ENCODE measurements at places on chromosomes 2 and 18.

DNA sequence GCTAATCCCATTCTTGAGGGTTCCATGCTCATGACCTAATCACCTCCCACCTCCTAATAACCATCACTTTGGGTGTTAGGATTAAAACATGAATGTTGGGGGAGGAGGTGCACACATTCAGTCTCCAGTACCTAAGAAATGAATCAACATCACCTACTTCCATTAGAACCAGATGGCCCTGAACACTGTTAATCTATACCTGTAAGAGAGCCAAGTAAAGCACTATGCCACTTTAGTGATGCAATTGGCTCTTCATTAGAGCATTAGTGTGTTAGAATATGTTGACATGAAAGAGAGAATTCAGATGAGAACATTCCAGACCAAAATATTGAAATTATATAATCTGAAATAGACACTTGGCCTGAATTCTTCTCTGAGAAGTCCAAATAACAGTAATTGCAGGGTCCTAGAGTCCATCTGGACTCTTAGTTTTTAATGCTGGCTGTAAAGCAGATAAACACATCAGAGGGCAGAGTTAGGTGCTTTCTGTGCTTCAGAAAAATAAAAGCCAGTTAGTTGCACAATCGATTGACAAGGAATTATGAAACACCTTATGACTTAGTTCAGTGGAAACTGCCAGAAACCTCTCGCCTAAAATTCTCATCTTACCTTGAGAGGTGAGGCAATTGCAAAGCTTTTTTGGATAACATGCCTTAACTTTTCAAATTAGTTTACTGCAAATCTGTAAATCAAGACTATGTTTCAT, 923.7 kb downstream of the SLC4A3 start:
- no peak for DNase-seq

DNA sequence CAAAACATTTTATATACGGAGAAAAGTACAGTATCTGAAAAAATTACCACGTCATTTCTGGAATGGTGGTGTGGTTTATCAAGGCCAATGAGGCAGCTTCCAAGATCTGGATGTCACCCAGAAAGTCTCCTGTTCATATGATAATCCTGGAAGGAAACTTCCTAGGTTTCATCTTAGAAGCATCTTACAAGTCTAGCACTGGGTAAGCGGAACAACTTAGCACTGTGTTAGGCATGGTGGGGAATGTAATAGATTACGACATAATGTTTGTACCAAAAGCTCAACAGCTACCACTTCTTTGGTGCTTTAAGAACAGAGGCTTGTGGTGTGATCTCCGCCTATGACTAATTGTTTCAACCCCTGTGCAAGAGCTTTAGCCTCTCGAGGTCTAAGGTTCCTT, 63.1 kb upstream of the LYPD1 start:
- DNase-seq = no peak

DNA sequence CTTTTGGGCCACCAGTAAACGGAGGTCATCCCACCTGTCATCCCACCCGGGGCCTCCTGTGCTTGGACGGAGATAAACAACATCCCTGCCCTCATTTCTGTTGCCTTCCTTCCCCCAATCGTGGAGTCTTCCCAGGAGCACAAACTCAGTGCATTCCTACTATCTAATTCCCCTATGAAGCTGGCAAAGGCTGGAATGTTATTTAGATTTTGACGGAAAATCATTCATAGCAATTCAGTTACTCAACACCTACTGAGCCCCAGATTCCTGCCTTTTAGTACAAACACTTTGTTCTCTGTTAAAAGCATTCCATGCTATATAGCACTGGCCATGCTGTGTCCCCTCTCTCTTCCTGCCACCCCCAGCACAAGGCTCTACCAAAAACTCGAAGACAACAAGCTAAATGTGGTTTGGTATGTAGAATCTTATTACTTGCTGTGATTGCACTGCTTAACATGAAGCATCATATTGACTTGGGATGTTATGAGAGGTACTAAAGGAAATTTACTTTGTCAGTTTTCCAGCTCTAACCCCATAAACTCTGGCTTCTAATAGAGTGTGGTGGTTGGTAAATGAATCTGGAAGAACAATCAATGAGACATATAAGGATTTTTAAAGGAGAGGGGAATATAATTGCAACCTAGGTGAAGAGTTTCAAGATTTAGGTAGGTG, 32.3 kb upstream of the IMPA2 start:
- DNase-seq = no peak

DNA sequence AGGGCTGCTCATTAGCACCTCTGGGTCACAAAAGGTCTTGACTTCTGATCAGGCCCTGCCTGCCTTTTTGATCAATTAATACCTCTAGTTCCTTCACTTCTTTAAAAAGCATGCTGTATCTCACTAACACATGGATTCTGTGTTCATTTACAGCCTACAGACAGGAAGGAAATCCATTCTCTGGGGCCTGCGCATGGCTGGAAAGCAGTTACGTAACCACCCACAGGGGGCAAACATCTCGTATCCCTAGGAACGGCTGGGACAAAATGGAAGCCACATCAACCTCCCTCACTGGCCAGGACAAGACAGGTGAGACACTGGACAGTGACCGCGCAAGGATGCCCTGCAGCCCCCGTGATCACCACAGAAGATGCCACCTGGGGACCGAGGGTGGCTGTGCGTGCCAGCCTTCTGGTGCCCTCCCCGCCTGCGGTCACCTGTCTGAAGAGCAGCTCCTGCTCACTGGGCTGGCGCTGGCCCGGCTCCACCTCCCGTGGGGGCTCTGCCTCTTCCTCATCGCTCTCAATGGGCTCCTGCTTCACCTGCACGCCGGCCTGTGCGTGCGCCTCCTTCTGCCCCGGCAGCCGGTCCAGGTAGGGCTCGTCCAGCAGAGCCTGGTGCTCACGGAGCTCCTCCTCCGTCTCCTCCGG, 266.9 kb downstream of the TWIST2 start:
- DNase-seq = no peak

DNA sequence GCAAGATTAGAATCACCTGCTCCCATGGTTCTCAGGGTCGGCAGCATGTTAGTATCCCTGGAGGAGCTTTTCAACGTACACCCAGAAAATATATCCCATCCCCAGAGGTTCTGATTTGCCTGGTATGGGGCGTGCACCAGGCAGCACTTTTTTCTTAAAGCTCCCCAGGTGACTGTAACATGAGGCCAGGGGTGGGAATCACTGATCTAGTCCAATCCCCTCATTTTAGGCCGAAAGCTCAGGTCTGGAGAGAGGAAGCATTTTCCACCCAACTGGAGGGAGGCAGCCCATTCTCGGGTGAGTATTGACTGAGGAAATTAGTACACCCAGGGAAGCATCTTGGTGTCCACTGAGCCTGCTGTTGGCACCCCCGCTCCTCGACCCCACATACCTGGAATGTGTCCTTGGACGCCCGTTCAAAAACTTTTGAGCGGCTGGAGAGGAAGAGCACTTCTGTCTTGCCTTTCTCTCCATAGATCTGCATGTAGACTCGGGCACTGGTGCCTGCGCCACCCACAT, 94.3 kb downstream of the LOXHD1 start:
- no peak for DNase-seq

DNA sequence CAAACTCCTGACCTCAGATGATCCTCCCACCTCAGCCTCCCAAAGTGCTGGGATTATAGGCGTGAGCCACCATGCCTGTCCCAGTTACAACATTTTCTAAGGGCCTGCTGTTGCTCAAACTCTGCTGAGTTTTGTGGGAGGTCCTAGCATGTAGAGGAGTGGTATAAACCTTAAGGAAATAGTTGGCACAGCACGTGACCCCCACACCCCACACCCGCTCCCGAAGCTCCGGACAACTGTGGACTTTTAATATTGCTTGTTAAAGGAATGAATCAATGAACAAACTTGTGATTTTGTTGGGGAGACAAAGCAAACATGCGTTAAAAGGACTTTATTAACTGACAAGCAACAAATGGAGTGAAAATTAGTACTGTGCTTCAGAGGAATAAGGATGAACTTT, 137.8 kb upstream of the GATA6 start:
- no peak for DNase-seq

DNA sequence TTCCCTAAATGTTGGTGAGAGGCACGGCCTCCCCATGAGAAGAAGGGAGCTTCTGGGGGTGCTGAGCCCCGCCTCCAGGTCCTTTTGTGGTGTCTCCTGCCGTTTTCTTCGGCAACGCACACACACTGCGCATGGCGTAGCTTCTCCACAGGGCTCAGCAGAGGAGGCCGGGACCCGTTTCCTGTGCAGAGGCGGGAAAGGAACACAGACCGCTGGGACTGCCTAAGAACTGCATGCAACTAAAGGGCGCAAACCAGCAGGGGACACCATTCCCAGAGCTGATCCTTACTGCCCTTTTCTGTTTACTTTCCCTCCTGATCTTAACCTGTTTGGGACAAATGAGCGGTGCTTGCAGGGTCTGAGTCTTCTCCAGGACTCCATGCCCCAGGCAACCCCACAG, 90.3 kb upstream of the CAPN13 start:
- no peak for DNase-seq

DNA sequence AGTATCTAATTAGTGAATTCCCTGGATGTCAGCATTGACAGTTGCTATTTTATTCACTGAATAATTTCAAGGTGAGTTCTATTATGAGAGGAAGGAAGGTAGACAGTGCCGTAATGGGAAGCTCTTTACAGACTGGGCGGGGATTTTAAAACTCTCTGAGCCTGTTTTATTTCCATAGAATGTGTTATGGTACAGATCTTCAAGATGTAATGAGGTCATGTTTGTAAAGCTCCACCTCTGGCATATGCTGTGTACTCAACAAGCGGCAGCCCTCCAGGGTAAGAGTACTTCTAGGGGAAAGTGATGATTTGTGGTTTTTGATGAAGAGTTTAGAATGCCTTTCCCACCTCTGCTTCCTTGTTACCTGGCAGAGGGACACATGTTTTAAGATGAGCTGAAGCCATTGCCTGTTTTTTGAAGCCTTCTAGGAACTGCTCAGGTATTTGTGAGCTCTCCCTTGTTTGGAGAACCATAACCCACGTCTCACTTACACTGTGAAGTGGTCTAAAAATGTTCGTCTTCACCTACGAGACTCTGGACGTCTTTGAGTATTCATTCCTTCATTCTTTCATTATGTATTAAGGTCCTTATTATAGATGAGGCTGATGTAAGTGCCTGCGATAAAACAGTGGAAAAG, 251.2 kb downstream of the PTGR3 start:
- DNase-seq = peak; percentile 79

GRCh38 chr2:8527031-8527430, 154.8 kb upstream of the ID2 start:
- no peak for DNase-seq

DNA sequence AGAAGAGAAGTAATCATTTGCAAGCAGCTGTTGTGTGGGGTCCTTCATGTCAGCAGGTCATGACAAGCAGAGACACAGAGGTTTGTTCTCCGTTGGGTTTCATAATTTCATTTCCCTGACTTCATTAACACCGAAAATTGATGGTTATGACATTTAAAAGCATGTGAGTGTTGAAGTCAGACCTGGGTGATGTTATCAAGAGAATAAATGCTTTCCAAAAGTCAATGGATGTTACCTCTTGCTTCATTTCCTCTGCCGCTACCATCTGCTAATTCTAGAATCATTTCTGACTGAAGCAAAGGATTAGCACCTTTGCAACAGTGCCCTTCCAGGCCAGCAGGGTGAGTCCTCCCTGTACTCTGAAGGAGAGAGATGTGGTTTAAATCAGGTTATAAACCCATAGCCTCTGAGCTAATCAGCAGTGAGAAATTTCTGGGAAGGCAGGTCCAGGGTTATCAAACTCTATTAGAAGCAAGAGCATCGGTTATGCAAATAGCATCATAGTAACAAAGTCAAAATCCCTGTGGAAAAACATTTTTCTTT, 446.2 kb downstream of the PIK3C3 start:
- no peak for DNase-seq

DNA sequence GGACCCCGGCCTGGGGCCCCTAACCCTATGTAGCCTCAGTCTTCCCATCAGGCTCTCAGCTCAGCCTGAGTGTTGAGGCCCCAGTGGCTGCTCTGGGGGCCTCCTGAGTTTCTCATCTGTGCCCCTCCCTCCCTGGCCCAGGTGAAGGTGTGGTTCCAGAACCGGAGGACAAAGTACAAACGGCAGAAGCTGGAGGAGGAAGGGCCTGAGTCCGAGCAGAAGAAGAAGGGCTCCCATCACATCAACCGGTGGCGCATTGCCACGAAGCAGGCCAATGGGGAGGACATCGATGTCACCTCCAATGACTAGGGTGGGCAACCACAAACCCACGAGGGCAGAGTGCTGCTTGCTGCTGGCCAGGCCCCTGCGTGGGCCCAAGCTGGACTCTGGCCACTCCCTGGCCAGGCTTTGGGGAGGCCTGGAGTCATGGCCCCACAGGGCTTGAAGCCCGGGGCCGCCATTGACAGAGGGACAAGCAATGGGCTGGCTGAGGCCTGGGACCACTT, 16.4 kb downstream of the EMX1 start:
- DNase-seq = no peak

DNA sequence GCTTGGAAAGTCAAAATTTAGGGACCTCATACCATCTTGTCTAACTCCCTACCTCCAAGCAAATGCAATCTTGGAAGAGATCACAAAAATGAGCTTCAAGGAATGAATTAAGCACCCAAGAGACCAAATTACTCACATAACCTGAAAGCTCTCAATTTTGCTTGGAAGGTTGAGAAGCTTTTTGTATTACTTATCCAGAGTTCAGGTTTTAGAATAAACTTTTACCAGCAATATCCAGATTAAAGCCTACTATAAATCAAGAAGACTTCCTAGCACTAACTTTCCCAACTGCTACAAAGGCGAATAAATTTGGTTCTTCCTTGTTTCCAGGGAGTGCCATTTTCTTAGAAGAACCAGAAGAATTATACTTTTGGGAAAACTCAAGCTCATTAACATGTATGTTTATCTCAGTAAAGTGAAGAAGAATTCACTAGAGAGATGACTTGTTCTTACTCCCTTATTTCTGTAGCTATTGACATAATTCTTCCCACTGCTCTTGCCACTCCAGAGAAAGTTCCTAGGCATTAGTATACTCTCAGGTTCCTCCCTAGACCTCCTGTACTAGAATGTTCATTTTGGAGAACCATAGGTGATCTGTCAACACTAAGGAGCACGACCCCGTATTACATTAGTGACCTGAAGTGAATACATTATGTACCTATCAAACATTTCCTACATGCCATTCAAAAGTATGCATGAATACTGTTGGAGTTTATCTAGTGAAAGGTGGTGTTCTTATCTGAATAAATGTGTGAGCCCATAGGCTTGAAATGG, 18.0 kb upstream of the STPG4 start:
- no peak for DNase-seq

- DNase-seq = no peak
Measured at GRCh38 chr2:101097638-101098037, 53.5 kb downstream of the TBC1D8 start.

Data from NCI-H1417 (cell line).